ENCODE measurements at places on chromosomes 1 and 21. TPM values are rescaled to one million over a fixed set of nuclear protein-coding genes. Genes with fewer than 3 reads are reported as not detected.

The CCDC181 gene
- not detected for total RNA-seq

The PTPRC gene
- total RNA-seq: 731 TPM

The KHDC4 gene
- total RNA-seq: 71.4 TPM

The GPATCH3 gene
- 16.0 TPM for total RNA-seq

The SUMO3 gene
- total RNA-seq: 89.0 TPM

The C1orf167 gene
- not detected for total RNA-seq

The CSF3R gene
- 0.43 TPM for total RNA-seq

The LCE1B gene
- not detected for total RNA-seq

The CELA3B gene
- total RNA-seq: not detected

The A3GALT2 gene
- not detected for total RNA-seq

The RIT1 gene
- total RNA-seq: 25.0 TPM

The DCDC2B gene
- not detected for total RNA-seq

The LCE2B gene
- not detected for total RNA-seq

The PRAMEF6 gene
- total RNA-seq: not detected

The GOLT1A gene
- not detected for total RNA-seq

The CLEC20A gene
- total RNA-seq: not detected

The ITLN1 gene
- total RNA-seq: not detected
